ENCODE measurements at places on chromosomes 12 and 14. TPM values are rescaled to one million over a fixed set of nuclear protein-coding genes. Genes with fewer than 3 reads are reported as not detected.

C12orf50 gene
- 0.36 TPM for total RNA-seq

FAM186B gene
- total RNA-seq, result 0.18 TPM

COX14 gene
- 15.3 TPM for total RNA-seq

GYS2 gene
- not detected for total RNA-seq

HOXC12 gene
- total RNA-seq, result not detected

MYO1H gene
- total RNA-seq, result 0.09 TPM
